Regular cardiac myocyte (primary cell): ENCODE measurements at places on chromosomes 3 and 15. TPM values are rescaled to one million over a fixed set of nuclear protein-coding genes. Genes with fewer than 3 reads are reported as not detected.

Gene FAH
- 14.9 and 22.6 TPM in 2 replicates for total RNA-seq

Gene ZNF619
- 4.8 and 6.5 TPM in 2 replicates for total RNA-seq

Gene CHL1
- total RNA-seq: 0.19 TPM in 1 of 2 replicates, not detected in the other

Gene DUOX1
- total RNA-seq: under 0.01 TPM in 2 replicates

Gene SGO1
- total RNA-seq: 0.56 and 9.8 TPM in 2 replicates

Gene GHSR
- total RNA-seq: not detected in 2 replicates
